ENCODE measurements at places on chromosomes 11 and 22. TPM values are rescaled to one million over a fixed set of nuclear protein-coding genes. Genes with fewer than 3 reads are reported as not detected.

RAB3IL1 gene
- not detected for total RNA-seq

MLC1 gene
- 0.37 TPM for total RNA-seq

SLC22A6 gene
- total RNA-seq = not detected

MGAT3 gene
- 0.85 TPM for total RNA-seq
